Inflammatory macrophage (primary cell): ENCODE measurements at places on chromosomes 2 and 18.

GRCh38 chr2:37875403-37875906 lies 49.6 kb upstream of the RMDN2 start:
- DNase-seq = no peak

GRCh38 chr2:201320257-201320656 lies 36.9 kb downstream of the FLACC1 start:
- DNase-seq = no peak

- DNase-seq = no peak
Observed at GRCh38 chr18:8795586-8796325, 90.4 kb downstream of the MTCL1 start.

DNA sequence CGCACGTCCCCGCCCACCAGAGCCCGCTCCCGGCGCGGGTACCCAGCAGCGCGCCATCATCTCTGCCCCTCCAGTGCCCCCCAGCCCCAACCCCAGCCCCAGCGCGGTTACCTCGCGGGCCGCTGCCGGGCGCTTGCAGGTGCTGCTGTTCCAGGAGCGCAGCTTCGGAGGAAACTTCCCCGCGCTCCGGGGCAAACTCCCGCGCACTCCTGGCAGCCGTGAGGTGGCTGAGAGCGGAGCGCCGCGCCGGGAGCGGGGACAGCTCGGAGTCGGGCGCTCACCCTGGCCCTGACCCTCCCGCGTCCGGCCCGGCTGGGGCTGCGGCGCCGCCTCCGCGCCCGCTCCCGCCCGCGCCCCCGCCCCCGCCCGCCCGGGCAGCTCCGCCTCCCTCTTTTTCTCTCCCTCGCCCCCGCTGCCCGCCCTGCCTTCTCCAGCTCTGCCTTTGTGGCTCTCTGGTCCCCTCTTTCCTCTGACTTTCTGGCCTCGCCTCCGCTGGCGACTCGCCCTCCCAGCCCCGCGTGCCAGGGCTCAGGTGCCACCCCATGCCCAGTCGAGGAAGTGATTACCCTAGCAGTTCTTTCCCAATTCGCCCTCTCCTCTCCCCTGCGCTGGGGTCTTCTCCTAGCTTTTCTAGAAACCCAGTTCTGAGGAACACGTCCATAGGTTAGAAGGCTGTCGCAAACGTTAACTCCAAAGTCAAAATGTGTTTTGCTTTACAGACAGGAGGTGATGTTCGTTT lies at the start of gene CHST9:
CHST9 (minus strand) TSS at position 284 of the 739 bp plus-strand sequence. CDS start 42,499 bp downstream, outside the sequence.
- DNase-seq = no peak

- DNase-seq = no peak
Observed at GRCh38 chr18:27363872-27364271, 178.8 kb upstream of the CHST9 start.

DNA sequence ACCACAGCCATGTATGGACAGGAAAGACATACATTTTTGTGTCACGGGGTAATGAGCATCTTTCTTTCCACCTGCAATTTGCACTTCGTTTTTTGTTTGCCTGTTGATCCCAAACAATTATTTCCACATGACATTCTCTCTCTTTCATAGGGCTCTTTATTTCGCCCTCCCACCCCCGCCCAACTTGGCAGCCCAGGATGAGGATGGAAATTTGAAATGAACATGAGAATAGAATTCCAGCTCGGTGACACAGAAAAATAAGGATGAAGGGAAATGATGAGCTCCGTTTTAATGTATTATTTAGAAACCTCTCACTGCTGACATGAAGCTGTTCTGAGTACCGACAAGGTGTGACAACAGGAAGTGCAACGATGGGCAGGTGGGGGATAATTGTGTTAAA lies 443.3 kb downstream of the SOCS6 start:
- no peak for DNase-seq

- no peak for DNase-seq
Observed at GRCh38 chr18:2853926-2854664, 7.3 kb downstream of the EMILIN2 start.

DNA sequence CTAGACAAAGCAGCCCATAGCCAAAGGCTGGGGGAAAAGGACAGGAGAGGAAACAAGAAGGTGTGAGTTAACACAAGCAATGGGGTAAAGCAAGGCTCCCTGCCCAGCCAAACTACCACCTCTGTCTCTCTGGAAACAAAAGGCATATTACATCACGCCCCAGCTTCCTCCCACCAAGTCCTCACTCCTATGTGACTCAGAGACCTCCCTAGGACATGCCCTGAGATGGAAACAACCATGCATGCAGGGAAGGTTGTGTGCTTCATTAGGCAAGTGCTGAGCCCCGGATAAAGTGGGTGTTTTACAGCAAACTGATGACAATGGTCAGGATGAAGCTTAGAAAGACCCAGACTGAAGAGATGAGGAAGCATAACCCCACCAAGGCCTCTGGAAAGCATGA lies 9.0 kb upstream of the ATRAID start:
- DNase-seq = peak; percentile 95

DNA sequence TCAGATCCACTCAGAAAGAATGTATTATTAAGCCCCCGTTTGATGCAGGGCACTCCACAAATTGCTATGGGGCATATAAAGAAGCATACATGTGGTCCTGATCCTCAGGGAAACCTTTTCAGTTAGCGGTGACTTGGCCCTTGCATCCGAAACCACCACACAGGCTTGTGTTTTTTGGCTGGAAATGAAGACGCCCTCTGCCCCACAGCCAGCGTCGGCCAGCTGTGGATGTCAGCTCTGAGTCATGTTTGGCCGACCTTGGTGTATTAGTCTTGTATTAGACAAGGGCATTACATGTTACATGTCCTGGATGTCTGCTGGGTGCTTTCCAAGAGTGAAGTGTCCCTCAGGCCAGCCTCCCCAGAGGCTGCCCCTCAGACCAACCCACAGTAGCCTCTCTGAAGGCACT lies 107.6 kb upstream of the MAP3K20 start:
- DNase-seq = no peak

DNA sequence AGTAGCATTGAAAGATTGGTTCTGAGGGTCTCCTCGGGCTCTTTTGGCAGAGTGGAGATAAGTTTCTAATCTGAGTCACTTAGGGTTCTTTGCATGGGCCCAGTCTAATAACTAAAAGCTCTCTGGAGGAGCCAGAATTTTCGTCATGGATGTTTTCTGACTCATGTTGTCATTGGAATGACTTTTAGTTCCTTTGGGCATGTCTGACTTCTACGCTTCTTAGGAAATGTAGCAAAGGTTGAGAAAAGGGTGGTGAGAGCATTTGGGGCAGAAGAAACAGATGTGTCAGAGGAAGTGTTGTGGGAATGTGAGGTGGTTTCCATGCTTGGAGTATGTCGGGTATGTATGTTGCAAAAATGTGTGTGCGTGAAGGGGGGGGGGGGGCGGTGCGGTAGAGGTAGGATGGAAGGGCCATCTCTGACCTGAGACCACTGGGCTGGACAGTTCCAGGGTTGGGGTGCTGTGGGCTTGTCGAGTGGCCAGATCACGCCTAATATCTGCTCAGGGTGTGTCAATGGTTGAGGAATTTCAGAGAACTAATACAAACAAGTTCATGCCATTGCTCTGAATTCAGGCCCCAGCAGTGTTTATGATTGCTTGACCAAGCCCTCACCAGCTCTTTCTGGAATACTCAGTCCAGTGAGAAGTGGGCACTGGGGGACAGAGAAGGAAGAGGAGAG lies 26.9 kb downstream of the KLHL29 start:
- DNase-seq = no peak

- DNase-seq = peak; percentile 12
Observed at GRCh38 chr2:232137356-232138147, 176.0 kb downstream of the DIS3L2 start.

GRCh38 chr2:149375801-149376361 lies 45.5 kb downstream of the LYPD6 start:
- DNase-seq = no peak

DNA sequence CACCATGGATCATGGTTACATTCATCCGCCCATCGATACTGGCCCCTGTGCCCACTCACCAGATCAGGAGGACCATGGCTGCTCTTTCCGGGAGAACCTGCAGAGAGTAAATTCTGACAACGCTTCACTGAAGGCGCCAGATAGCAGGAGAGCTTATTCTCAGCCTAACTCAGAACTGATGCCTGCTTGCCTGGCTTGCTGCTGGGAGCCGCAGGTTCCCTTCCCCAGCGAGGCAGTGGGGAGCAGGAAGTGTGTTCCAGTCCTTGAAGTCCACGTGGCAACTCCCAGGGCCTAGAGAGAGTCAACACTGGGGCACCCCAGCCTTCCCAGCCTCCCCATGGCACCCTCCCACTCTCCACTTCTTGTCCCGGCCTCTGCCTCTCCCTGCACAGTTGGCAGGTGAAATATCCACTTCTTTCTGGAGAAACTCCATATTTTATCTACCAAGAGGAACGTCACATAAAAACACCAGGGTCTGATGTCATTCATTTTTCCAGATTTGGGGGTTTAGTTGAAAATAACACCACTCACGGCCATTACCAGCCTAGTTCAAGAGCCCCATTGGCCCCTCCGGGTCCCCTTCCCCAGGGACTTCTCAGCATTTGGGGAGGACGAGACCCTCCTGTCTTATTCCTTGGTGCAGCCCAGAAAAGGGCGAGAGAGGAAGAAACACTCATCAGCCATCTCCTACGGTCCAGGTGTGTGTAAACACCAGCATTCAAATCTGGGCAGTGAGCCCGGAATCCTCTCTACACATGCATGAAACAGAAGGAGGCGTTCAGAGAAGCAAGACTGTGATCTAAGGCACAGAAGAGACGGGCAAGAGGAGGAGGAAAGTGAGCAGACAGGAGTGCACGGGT lies 3.5 kb upstream of the TUBB6 start:
- DNase-seq = no peak

DNA sequence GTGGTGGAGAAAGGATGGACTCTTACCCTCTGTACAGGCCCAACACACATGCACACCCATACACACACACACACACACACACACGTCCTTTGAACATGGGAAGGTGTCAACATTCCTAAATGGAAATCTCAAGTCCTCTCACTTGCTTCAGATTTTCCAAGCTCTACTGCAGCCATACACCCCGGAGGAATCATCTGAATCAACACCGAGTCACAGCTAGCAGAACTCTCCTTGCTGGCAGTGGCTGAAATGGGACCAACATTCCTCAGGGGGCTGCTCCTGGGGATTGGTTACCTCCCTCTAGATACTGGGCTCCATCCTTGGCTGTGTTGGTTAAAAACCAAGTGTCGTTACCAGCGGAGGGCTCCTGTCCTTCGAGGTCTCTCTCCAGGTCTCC lies 112.7 kb downstream of the BCL11A start:
- DNase-seq = no peak

DNA sequence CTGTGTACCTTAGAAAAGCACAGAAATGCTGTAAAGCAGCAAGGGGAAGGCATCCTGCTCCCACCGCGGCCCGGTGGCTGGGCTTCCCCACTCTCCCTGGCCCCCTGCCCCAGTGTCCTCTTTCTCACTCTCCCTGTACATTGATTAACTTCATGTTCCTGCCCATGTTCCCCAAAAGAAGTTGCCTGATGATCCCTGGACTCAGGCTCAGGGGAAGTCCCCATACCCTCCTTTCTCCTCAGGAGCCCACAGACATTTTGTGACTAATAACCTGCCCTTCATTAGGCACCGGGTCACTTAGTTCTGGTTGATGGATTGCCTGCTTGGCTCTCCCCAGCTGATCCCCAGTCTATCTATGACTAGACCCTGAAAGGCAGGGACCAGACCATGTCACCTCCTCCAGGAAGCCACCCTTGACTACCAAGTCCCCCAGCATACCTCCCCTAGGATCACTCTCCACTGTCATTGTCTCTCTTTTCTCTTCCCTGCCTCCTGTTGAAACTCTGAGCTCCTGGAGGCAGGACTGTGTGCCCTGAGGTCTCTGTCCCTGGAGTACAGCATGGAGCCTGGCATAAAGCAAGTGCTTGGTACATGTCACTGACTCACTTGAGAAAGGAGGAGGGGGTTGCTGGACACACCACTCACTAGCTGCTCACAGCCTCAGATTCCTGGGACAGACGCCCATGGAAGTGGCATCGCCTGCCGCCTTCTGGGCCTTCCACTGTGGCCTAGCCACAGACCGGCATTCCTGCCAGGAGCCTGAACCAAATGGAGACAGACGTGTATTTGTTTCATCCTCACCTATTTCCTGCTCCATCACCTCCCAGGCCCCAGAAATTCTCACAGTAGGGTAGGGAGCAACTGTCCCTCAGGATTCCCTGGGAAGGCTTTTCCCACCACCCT lies 13.5 kb downstream of the MALL start:
- no peak for DNase-seq

DNA sequence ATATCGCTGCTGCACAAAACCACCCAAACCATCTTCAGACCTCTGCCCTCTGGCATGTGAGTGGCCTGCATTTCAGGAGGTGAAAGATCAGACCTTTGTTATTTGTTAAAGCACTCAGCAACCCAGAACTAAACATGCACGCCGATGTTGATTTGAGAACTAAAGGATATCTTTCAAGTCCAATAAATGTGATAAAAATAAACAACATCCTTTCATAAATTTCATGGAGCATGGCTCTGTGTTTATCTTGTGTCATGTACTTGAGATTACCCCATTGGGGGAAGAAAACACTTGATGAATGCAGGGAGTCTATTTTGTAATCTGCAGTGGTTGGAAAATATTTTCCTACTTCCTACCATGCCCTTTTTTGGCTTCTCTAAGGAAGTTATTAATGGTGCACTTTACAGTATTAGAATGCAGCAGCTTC lies 70.8 kb upstream of the GATA6 start:
- DNase-seq = peak; percentile 72

DNA sequence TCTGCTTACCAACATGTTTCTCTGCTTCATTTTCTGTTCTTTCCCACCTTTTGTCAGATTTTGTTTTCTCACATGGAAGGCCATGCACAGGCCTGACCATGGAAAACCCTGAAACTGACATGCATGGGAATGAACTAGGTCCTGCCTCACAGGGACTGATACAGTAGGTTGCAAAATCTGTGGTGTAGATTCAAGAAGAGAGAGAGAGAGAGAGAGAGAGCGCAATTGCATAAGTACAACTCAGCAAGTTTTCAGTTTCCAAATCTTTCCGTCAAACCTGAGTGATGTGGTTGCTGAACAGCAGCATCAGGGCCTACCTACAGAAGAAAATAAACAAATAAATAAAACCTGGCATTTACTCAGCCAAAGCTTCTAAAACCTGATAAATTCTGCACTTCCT lies 87.5 kb upstream of the RNF152 start:
- peak; percentile 20 for DNase-seq

GRCh38 chr2:148876202-148876594 lies 1.2 kb downstream of the KIF5C start:
- no peak for DNase-seq

DNA sequence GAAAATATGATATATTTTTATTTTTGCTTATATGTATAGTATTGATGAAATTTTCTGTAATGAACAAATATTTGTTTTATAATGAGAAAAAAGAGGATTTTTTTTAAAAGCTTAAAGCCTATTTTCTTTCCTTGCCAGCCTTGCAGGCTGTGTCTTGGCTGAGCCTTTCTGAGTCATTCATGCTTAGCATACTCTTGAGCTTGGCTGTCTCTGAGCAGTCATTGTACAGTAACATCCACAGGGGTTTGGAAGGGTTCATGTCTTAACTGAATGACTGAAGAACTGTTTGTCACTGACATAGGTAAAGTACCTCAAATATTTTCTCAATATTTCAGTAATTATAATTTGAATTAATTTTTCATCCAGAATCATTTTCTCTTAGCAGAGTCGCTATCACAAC lies 49.3 kb downstream of the GPR39 start:
- no peak for DNase-seq

GRCh38 chr2:4930704-4931103 lies 761.5 kb upstream of the SOX11 start:
- DNase-seq = no peak
